ENCODE measurements at places on chromosomes 1 and 21. TPM values are rescaled to one million over a fixed set of nuclear protein-coding genes. Genes with fewer than 3 reads are reported as not detected.

The RASSF5 gene
- 130 TPM for polyA plus RNA-seq

The SMCP gene
- polyA plus RNA-seq, result not detected

The BSND gene
- polyA plus RNA-seq, result not detected

The TEDDM1 gene
- 0.08 TPM for polyA plus RNA-seq

The MSH4 gene
- polyA plus RNA-seq, result 0.10 TPM

The CLCA1 gene
- polyA plus RNA-seq, result not detected

The MYOG gene
- polyA plus RNA-seq, result not detected

The OR2AK2 gene
- not detected for polyA plus RNA-seq

The GNL2 gene
- polyA plus RNA-seq, result 64.4 TPM
